Stimulated activated CD8-positive, alpha-beta memory T cell treated with anti-CD3 and anti-CD28 coated beads, Interleukin-12 subunit alpha, Interleukin-12 subunit beta, amount 100 ng/mL, for 1 hour (primary cell): ENCODE measurements at places on chromosomes 16 and 17.
A peak's percentile ranks its signal among the peaks of the same experiment; 100 is the strongest.

GRCh38 chr17:65182233-65182632 lies 45.1 kb downstream of the RGS9 start:
- no peak for DNase-seq

DNA sequence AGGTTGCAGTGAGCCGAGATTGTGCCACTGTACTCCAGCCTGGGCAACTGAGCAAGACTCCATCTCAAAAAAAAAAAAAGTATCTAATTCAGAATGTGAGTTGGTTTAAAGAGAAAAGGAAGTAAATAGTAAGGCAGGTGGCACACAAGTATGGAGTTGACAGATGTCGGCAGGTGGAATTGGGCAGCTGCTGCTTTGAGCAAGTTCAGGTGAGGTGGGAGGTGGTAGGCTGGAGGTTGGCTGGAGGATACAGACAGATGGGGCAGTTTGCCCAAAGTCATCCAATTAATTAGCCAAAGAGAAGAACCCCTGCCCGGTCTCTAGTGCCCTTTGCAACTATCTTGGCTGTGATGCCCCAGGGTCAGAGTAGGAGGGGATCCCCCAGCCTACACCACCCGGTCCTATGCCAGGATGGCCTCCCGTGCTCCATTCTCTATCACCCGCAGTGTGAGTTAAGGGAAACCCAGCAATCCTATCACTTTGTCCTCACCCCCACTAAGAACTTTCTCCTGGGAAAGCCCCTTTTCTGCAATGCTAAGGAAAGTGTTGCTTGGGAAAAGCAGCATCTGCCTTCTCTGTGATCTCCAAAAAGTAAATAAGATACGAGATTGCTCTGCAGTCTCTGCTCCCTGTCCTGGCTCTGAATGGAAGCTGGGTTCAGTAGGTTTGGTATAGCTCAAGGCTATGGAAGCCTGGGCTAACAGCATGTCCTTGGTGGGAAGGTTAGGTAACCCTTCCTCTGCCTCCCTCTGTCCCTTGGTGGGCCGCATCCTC lies 32.2 kb downstream of the SLC12A3 start:
- no peak for DNase-seq

DNA sequence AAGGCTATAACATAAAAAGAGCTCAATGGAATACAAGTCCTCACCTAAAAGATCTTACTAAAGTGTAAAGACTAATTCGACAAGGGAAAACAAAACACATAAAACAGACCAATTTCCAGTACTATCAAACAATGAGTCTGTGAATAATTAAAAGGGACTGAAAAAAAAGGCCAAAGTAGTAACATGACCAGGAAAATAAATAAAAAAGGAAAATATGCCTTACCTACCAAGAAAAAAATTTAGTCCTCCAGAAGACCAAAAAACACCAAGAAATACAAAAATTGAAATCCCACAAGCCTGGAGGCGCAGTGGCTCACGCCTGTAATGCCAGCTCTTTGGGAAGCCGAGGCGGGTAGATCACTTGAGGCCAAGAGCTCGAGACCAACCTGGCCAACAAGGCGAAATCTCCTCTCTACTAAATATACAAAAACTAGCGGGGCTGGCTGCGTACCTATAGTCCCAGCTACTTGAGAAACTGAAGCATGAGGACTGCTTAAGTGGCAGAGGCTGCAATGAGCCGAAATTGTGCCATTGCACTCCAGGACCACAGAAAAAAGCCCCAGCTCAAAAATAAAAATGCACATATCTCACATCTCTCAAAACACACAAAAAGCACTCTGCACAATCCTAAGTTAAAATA lies 60.8 kb downstream of the TEX14 start:
- peak; percentile 8 for DNase-seq

DNA sequence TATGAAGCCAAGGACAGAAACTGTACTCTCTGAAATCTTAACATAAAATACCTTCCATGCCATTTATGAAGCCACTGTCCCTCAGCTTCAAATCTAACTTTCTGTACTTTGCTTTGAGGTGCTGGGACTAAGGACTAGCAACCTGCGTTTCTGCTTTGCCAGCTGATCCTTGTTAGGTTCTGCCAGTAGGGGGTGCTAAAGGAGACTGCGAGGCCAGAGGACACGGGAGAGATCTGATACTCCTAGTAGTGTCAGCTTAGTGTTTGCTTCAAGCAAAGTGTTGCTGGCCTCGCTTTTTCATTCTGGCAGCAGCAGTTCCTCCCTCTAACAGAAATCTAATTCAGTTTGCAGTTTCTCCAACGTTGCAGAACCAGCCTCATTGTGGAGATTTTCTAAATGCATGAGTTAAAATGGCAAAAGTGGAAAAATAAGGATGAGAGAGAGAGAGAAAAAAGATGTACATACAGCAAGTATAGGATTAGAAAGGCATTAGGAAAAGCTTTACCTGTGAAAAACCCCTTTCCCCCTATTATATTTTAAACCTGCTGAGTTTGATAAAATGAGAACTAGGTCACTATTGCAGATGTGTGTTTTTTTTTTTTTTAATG lies 297.5 kb downstream of the CA10 start:
- DNase-seq = no peak

DNA sequence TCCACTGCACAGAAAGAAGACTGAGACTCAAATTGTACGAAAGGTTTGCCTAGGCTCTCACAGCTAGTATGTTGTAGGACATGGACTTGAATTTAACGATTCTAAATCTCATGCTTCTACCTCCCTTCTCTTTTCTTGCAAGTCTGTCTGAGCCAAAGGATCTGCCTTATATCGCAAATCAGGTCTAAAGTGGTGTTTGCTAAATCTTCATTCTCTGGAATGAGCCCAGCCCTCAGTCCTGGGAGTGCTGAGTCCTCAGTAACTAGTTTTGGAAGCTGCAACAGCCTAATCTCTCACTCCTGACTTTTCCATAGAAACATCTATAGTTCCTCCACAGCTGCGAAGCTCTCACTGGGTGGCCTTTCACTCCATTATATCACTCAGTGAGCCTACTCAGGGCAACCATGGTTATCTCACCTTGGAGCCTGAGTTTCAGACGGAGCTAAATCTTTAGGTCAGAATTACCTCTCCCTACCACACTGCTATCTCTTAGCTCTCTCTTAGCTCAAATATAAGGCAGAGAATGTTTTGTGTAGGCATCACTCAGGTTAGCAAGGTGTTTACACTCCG lies 575.5 kb upstream of the C16orf82 start:
- DNase-seq = no peak

DNA sequence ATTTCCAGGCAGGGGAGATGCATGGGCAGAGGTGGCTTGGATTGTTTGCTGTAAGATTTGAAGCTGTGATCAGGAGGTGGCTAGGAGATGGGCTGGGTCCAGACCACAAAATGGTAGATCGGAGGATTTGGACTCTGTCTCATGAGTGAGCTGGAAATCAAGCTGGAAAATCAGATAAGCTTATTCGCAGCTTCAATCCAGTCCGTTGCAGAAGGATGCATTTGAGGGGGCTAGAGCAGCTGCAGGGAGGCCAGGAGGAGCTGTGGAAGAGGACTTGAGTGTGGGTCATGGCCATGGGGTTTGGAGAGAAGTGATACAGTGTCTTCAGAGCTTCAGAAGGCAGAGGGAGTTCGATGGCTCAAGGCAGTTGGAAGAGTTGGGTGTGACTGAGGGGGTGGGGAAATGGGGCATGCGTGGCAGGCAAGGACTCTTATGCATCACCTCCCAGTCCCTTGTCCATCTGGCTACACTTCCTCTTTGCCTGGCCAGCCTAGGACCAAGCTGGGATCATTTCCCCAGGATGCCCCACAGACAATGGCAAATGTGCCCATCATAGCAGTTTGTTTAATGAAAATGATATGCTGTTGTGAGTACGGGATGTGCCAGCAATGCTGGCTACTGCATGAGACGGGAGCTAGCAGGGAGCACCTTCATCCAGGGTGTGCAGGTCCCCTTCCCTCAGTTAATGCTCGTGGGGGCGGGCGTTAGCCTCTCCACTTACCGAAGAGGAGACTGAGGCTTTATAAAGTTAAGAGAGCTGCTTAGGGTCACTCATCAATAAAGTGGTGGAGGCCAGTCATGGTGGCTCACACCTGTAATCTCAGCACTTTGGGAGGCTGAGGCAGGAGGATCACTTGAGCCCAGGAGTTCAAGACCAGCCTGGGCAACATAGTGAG lies 20.6 kb downstream of the QPRT start:
- no peak for DNase-seq

DNA sequence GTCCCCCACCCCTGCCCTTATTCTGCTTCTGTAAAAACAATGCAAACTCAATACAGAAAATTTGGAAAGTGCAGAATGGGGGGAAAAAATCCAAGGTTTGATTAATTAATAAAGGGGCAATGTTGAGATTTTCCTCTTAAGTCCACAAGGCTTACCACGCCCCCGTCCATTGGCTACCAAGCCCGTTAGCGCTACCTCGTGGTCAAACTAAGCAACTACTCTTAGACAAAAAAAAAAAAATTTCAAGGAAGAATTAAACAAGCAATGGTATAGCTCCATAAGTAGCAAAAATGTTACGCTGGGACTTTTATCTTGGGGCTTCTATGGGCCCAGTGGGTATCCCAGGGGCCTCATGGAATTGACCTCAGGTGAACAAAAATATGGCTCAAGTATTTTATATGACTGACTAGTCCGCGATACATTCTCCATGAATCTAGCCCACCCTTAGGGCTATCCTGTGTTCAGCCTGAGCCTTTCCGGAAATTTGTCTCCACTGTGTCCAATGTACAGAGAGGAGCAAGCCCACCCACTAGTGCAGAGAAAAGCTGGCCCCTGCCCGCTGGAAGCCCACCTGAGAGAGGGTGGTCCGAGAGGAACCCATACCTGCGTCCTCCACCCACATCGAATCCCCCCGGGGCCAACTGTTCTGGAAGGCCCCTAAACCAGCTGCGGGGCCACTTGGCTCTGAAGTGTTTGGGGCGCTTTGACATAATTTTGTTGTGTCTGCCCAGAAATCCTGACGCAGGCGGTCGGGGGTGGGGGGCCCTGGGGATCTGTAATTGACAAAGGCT lies 19.1 kb upstream of the TEX2 start:
- DNase-seq = no peak

DNA sequence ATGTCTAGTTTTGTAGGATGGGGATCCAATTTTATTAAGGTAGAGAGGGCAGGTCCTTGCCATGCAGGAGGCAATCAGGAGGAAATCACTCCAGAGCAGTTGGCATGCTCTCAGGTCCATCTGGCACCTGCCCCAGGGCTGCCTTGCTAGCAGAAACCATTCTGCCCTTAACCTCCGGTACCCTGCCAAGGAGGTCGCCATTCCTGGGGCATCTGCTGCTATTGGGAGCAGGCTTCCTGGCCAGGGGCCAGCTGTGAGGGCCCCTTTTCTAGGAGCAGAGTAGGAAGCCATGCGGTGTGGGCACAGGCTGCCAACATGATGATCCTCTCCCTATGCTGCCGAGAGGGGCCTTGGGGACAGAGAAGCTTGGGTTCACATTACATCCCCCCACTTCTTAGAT lies 47.6 kb upstream of the MGAT5B start:
- no peak for DNase-seq

GRCh38 chr17:19421926-19422325 lies 10.9 kb downstream of the RNF112 start:
- DNase-seq = no peak

GRCh38 chr17:80717720-80718083 lies 173.1 kb downstream of the RPTOR start:
- no peak for DNase-seq

DNA sequence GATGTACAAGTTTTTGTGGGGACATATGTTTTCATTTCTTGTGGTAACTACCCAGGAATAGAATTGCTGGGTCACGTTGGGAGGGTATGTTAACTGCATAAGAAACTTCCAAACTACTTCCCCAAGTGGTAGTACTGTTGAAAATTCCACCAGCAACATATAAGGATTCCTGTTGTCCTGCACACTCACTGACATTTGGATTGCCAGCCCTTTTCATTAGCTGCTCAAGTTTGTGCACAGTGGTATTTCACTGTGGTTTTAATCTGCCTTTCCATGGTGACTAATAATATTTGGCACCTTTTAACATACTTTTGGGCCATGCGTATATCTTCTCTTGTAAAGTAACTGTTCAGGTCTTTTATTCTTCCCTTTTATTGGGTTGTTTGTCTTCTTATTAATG lies 103.3 kb downstream of the GNAO1 start:
- DNase-seq = no peak

DNA sequence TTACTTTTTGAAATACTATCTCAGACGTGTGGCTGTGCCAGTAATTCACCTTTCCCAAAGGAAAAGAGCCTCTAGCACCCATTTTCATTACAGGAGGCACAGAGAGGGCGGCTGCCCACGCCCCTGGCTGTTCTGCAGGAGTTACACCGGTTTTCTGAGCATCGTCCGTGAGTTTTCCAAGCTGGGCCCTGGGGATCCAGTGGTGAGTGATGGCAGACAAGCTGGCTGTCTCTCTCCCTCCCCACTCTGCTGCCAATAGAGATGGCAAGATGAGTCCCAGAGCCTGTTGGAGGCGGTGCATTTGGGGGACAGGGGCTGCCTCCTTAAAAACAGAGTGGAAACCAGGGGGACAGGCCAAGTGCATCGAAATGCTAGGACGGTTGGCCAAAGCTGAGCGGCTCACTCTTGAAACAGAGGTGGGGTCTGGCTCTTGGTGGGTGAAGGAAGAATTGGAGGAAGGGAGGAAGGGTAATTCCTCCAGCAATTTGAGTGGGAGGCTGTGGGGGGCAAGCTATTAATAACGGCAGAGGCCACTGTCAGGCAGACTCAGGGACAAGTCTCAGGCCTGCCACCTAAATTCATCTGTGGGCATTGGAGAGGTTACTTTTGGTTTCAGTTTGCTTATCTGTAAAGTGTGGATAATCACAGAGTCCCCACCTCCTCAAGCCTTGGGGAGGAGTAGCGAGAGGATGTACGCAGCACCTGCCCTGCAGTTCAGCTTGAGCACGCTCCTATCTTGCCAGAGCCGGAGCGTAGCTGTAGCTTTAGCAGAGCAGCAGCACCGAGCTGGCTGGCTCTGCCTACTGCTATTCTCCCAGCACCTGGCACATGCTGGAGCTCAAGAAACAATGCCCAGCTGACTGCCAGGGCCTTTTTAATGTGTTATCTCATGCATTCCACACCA lies 7.5 kb upstream of the NOS2 start:
- peak; percentile 34 for DNase-seq

GRCh38 chr16:58127033-58127556 lies 2.1 kb downstream of the CFAP20 start:
- no peak for DNase-seq

DNA sequence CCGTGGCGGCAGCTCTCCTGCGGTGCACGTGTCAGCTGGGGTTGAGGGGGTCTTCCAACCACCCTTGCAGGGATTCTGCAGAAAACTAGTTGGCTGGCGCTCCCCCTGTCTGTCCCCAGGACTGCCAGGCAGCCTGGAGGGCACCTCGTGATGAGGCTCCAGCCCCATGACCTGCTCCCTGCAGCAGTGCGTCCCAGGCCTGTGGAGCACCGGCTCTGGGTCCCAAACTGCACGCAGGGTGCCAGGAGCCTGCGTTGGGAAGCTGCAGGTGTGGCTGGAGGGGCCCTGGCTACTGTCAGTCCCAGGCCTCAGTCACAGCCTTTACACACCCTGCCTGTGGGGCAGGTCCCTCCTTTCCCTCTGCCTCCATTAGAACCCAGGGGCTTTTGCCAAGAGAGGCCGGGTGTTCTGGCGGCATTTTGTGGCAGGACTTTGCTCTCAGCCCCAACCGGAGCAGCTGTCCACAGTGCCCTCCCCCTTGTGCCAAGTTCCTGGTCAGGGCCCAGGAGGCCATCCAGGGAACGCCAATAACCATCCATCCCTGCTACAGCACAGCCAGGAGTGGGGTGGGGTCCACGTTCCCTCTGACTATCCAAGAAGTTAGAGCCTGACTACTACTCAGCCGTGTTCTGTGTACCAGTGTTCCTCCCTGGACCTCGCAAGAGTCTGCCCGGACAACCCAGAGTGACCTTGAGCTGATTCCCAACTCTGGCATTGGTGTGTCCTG lies 9.2 kb downstream of the CHMP6 start:
- no peak for DNase-seq
